ENCODE measurements at places on chromosomes 5 and 9.

DNA sequence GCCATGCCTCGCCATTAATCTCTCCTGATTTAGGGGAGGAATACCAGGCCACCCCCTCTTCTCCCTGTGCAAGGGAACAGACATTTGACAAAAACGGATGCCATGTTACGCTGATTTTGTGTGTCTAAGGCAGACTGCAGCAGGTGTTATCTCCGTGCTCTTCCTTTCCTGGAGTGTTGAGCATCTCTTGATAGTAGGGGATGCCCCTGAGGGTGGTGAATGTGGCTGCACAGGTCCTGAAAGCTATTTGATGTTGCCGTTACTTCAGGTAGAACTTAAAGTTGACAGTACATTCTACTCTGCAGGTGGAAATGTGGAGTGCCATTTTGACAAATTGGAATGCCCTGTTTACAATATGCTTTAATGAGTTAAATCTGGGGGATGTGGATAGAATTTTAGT is 21.5 kb downstream of the TENT4A start:
- DNase-seq, result no peak

DNA sequence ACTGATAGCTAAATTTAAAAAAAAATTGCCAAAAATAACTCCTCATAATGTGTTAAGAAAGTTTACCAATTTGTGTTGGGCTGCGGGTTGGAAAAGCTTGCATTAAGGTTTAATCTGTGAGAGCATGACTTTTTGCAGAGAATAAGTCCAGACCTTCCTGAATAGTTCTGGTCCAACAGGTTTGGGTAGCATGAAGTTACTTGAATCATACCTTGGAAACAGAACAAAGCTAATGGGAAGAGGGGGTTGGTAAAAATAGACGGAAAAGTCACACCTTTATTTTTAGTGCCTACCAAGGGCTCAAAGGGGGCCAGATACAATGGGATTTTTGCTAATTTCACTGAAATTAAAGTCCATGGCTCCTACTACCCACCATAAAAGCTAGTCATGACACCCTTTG is 17.1 kb upstream of the MATR3 start:
- no peak for DNase-seq

- no peak for DNase-seq
These were observed 653.7 kb downstream of the CDH18 start for GRCh38 chr5:19334278-19334677.

- no peak for DNase-seq
These were observed 37.5 kb upstream of the PTGS1 start for GRCh38 chr9:122333169-122333808.

DNA sequence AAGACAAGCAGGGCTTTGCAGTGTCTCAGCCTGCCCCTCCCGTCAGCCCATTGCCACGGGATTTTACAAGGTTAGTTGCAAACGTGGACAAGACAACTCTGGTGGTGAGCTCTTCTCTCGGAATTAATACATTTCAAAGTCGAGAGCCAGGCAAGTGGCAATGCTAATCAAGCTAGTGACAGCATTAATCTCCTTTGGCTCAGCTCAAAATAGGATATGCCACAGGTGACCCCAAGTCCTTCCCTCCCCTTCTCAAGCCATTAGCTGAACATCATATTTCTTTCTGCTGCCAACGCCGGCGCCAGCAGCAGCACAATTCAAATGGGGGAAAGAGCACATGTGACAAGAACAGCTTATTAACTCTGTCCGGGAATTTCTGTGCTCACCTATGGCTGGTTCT is 190.1 kb downstream of the ATPSCKMT start:
- DNase-seq, result no peak

- no peak for DNase-seq
These were observed 372.3 kb downstream of the SPOCK1 start for GRCh38 chr5:137126829-137127228.

GRCh38 chr5:4058899-4059298 is 463.3 kb downstream of the IRX1 start:
- no peak for DNase-seq

DNA sequence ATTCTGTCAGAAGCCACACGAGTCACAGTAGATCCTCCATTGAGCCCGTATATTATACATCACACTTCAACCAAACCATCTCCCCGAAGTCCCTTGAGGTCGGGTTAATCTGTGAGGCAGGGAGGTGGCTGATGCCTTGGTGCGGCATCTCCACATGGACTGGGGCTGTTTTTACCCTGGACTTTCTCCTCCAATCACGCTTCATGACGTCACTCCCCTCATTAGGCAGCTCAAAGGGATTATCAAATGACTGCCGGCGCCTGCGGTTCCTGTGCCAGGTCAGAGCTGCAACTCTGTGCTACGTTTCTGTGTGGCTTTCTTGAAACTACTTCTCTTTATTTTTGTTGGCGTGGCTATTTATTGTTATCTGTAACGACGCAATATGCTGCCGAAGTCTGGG is 53.7 kb downstream of the TMOD1 start:
- DNase-seq, result no peak

DNA sequence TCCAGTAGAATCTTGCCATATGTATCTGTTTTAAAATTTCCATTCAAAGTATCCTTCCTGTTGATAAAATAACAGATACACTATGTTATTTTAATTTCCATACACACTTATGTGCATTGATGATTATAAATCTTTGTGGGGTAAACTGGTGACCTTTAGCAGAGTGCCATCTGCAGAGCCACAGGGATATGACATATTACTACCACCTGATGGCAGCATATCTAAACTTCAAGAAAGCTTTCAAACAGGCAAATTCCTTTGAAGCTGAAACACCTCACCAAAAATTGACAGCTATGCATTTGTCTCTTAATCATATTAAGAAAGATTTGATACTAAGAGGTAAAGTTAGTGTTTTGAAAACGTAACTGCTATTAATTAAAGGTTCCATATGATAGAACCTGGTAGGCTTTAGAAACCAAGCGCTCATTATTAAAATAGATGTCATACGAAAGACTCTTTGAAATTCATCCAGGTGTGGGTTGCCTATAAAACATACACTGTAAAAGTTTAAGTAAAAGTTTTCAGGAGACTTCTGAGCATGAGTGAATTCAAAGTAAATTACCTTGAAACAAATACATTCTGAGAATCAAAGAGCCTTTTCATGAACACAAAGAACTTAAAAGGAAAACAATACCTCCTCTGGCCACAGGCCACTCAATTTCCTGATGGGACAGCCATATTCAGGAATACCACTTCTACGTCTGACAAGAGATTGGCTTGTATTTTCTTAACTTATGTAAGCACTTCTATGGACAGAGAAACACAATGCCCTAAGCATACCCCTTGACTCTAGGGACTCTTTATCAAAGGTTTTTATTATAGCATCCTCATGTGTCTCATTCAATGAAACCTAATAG is 93.3 kb downstream of the KIAA0825 start:
- DNase-seq, result peak; percentile 32

GRCh38 chr5:73115399-73116051 is 4.8 kb upstream of the TMEM171 start:
- DNase-seq, result no peak

DNA sequence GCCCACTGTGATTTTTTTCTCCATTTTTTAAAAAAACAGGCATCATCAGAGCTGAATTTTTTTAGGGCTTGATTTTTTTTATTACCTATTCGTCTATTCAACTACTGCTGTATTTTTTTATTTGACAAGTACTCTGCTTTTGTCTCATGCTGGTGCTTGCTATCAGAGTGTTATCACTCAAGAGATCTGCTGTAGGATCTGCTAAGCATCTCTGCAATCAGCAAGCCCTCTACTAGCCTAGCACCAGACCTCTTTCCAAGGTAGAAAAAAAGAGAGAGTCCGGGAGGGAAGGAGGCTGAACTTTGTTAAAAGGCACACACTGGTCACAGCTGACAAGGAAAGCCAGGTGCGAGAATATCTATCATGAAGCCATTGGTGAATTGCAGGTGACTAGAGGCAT is 413.8 kb upstream of the CCNH start:
- no peak for DNase-seq

DNA sequence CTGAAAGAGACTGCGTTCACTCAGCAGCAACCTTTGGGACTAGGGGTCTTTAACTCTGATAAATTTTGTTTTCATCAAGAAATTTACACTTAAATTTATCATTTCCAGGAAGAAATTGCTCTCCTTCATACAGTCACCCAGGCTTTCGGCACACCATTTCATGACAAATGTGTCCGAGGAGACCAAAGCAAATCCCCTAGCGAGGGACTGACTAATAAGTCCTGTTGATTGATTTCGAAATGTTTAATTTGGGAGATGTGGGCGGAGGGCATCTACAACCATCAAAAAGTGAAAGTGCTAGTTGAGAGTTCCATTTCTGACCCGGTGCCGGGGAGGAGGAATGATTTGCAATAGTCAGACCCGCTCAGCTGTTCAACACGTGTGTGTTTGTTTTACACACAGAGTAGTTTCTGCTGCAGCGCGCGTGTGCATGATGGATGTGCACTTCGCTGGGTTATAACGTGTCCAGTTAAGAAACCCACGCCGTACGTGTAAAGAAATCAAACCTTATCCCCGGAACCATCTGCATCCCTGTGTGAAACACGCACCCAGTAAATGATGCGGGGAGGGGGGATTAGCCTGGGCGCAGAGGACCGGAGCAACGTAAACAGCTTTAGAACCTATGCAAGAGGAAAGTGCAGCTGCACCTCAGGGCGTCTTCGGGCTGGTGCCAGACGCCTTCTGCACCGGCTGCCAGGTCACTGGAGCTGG is 845 bp upstream of the NR4A3 start:
- peak; percentile 53 for DNase-seq

- peak; percentile 90 for DNase-seq
These were observed 2308.8 kb upstream of the ACO1 start for GRCh38 chr9:30075451-30076199.

DNA sequence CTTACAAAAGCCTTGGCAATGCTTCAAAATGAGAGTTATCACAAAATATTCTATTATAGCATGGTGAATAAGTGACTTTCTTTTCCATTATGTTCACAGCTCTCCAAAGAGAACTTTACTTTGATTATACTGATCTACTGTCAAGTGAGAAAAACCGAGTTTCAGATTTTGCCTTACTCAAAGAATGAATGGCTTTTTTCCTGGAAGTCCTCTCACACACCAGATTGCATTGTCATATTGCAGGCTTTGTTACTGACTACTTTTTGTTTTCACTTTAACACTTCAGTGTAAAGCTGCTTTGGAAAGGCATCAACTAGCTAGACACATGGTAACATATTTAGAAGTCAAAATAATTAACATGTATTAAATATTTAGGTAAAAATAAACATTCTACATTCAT is 765.2 kb upstream of the NUDT12 start:
- no peak for DNase-seq

DNA sequence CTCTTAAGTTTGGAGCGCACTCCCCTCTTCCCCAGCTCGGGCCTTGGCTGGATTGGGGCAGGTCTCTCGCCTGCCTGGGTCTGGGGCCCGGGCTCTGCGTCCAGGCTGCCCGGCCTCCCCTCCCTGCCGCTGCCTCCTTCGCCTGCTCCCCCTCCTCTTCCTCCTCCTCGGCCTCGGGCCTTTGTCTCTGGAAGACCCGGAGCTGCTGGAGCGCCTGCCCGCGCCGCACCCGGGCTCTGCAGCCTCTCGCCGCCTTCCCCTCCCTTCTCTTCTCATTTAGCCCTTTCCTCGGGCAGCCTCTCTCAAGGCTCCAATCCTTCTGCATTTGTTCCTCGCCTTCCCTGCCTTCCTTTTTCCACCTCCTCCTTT is 218.5 kb downstream of the C9orf50 start:
- DNase-seq, result no peak

- no peak for DNase-seq
These were observed 318.1 kb upstream of the DAB2 start for GRCh38 chr5:39742916-39743315.

DNA sequence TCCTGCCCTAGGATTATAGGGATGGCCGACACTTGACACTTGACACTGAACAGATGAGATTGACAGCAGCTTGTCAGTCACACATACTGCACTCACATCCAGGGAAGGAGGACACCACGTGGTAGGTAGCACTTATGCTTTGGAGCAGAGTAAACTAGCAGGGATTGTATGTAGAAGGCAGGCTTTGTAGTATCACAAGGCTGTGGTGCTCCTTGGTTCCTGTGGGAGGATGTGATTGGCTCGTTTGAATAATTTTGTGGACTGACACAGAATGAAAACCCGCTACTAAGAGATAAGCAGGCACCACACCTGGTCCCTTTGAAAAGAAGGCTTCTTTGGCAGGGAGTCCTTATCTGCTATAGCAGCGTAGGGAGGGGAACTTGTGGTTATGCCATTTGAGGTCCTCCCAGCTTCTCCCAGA is 63.6 kb upstream of the IL12B start:
- no peak for DNase-seq

DNA sequence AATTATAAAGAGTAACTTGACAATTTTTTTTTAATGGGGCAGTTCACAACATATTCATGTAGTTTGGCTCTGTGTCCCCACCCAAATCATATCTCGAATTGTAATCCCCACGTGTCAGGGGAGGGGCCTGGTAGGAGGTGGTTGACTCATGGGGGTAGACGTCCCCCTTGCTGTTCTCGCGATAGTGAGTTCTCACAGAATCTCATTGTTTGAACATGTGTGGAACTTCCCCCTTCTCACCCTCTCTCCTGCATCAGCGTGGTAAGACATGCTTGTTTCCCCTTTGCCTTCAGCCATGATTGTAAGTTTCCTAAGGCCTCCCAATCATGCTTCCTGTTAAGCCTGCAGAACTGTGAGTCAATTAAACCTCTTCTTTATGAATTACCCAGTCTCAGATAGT is 40.7 kb downstream of the FBXW11 start:
- no peak for DNase-seq

DNA sequence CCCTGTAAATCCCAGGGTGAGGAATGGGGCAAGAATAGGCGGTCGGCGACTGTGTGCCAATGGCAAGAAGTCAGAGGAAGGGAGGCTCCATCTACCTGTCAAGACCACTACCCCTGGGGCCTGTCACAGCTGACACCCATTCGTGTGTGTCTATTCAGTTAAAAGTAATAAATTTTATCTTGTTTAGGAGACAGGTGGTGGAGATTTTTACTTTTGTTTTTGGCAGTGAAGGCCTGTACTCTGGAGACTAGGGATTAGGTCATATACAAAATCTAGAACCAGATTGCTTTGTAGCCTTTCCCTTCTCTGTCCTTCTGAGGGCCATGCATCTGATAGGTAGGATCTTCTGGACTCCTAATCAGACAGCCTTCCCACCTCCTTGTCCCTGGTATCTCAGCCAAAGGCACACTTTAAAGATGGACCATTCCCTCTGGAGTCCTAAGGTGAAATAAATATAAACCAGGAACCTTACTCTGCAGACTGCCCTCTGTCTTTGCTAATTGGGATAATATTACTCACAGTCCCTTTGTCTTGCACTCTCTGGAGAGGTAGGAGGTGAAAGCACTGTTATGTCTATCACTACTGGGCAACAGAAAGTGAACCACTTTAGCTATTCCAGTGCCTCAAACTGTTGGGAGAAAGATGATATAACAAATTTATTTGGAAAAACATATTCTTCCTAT is 213.2 kb upstream of the ACTBL2 start:
- DNase-seq, result no peak

DNA sequence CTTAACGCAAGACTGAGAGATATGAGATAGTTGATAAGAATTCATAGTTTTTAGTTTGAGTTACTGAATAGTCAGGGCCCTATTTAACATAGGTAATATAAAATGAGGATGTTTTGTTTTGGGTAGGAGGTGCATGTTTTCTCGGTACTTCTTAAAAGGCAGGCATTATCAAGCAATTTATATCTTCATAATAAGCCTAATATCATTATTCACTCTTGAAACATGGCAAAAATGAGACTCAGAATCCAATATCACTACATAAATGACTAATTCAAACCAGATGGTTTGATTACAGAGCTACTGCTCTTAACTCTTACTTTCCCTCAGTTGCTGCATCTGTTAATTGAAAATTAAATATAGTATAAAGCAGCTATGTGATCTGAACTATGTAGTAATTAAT is 2038.7 kb downstream of the EFNA5 start:
- DNase-seq, result no peak

GRCh38 chr9:113349445-113350094 is at the start of gene BSPRY:
Gene BSPRY (plus strand): TSS chr9:113349541. CDS start chr9:113349580, 39 bp downstream.
- DNase-seq, result no peak
